Globus pallidus (tissue), 1 donor: ENCODE measurements at places on chromosomes 7 and 10.

DNA sequence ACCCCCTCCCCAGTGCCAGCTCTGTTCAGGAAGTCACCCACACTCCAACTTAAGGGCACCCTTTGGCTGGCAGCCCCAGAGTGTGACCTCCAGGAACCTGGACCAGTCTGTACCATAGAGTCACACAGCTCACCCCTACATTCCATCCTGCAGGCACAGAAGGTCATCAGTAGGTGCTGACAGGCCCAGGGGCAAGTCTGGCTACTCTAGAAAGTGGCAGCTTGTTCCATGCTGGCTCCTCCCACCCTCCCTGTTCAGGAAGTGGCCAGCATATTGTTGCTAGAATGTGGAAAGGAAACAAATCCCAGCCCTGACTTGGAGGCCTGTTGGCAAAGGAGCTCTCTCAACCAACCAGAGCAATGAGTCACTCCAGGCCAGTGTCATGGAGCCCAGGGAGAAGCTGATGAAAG is 3.2 kb upstream of the NCOA4 start:
- no peak for DNase-seq

DNA sequence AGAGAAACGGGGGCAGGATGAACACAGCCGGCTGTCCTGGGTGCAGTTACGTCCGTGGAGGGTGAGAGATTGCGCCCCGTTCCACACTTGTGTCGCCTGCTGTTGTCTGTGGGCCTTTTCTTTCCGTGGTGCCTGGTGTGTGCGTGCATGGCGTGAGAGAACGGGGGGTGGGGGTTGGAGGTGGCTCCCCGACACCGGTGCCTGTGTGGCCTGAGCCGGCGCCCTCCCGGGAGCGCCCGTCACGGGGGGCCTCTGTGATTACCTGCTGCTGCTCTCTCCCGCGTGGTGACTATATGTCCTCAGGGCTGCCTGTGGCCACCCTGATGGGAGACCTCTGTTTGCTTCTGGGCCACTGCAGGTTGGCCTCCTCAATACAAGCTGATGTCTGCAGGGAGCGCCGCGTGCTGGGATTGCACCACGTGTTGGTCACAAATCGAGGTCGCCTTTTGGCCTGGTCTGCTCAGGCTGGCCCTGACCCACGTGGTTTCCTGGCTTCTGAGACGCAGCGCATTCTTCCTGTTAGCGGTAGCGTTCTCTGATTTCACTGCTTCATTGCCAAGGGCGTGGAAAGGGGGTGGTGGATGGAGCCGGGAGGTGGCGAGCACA is 10.9 kb upstream of the AP5Z1 start:
- DNase-seq = no peak

DNA sequence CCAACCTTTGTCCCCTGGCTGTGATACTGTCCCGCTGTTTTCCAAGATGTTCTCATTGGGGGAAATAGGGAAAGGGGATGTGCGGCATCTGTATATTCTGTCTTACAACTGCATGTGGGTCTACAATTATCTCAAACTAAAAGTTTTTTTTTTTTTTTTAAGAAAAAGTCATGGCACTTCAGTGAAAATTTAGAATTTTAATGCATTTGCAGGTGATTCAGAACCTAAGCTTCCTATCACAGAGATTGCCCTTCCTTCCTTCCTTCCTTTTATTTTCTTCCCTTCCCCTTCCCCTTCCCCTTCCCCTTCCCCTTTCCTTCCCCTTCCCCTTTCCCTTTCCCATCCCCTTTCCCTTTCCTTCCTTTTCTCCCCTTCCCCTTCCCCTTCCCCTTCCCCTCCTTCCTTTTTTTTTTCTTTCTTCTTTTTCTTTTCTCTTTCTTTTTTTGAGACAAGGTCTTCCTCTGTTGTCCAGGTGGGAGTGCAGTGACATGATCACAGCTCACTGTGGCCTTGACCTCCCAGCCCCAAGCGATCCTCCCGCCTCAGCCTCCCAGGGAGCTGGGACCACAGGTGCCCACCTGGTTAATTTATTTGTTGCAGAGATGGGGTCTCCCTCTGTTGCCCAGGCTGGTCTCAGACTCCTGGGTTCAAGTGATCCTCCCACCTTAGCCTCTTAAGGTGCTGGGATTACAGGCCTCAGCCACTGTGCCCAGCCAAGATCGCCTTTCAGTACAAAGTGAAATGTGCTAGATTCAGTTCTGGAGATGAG is 32.0 kb downstream of the JAKMIP3 start:
- DNase-seq = no peak

DNA sequence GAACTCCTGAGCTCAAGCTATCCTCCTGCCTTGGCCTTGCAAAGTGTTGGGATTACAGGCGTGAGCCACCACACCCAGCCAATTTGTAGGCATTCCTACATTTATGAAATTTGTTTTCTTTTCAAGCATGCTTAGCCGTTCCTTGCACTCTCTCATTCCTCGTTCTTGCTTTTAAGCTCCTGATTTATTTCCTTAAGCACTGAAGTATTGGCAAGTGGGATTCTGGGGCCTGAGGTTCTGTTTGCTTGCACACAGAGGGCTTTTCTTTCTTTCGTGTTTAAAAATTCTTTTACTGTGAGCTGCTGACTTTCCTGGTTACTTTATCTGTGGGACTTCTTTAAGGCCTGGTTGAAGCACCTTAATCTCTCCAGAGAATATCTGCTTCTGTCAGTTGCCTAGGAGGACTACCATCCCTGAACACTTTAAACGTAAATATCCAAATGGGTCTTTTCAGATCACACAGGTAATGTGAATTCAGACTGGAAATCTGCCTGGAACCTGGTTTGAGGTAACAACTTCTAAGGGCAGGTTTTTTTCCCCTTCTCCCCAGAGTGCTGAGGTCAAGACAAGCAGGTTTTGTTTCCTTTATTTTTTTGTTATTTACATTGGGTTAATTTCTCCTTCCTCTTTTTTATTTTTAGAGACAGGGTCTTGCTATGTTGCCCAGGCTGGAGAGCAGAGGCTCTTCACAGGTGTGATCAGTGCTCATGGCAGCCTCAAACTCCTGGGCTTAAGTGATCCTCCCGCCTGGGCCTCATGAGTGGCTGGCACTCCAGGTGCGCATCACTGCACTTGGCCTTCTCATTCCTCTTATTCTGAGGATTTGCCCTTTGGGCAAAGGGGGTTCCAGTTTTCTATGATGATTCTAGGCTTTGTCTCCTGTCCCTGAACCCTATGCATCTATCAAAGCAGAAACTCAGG is 102.9 kb downstream of the PFKFB3 start:
- no peak for DNase-seq

- DNase-seq = no peak
These were observed 236.0 kb downstream of the TNS3 start for GRCh38 chr7:47345857-47346298.

GRCh38 chr7:112996331-112996871 is 90.2 kb downstream of the GPR85 start:
- DNase-seq = no peak
